ENCODE measurements at places on chromosomes 5 and 9.

- DNase-seq: no peak
These were observed 1.8 kb downstream of the SMC5 start for GRCh38 chr9:70260606-70261005.

DNA sequence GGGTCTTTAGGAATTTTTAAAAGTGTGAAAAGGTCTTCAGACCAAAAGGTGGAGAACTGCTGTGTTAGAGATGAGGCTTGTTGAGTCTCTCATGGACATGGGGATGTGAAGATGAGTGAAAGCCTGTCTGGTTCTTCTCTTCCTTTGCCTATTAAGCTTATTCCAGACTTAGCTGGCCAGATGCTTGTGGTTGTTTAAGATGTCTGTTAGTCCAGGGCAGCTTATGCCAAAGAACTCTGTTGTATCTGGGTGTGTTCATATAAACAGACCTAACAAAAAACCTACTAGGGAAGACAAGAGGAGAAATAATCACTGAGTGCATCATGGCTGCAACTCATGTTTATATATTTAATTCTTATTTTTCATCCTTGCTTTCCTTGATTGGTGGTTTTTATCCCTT, 57.5 kb upstream of the NCS1 start:
- DNase-seq: no peak

- DNase-seq: no peak
These were observed 50.4 kb upstream of the ZSWIM6 start for GRCh38 chr5:61281686-61282085.

DNA sequence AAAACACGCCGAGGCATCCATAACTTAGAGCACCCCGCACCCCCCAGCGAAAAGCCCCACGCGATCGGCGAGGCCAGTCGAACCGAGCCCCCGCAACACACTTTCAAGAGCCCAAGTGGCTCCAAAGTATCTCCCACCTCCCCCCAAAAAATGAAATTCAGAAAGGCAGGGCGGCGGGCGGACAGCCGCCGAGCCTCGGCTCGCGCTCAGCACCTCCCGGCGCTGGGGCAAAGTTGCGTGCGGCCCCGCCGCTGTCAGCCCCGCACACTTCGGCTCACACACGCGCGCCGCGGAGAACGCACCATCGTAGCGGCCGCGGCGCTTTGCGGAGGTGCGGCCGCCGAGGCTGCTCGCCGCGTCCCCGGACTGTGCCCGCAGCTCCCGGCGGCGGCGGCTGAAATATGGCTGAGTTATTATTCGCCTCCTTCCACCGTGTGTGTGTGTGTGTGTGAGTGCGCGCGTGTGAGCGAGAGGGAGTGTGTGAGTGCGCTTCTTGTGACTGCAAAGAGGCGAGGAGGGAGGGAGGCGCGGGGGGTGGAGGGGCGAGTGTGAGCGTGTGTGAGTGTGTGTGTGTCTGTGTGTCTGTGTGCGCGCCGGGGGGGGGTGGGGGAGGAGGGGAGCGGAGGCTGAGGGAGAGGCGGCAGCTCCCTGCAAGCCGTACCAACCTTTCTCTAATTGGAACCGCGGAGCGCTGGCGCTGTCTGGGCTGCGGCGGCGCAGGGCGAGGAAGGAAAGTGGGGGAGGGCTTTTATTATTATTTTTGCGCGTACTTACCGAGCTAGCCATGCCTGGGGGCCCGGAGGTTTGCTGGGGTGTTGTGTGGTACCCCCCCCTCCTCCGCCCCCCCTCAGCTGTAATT, 599 bp downstream of the MLLT3 start:
- peak; percentile 92 for DNase-seq

DNA sequence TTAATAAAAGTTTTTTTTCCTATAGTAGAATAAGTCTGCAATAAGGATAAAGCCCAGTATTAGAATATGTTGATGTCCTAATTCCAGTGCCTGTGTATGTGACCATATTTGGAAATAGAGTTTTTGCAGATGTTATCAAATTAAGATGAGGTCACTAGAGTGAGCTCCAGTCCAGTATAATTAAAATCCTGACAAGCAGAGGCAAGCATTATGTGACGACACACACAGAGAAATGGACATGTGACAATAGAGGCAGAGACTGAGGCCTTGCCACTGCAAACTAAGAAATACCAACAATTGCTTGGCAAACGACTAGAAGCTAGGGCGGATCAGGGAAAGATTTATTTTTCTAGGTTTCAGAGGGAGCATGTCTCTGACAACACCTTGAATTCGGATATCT, 216.4 kb upstream of the CYLC2 start:
- no peak for DNase-seq

GRCh38 chr9:94758031-94758430, 31.5 kb downstream of the AOPEP start:
- DNase-seq: no peak

DNA sequence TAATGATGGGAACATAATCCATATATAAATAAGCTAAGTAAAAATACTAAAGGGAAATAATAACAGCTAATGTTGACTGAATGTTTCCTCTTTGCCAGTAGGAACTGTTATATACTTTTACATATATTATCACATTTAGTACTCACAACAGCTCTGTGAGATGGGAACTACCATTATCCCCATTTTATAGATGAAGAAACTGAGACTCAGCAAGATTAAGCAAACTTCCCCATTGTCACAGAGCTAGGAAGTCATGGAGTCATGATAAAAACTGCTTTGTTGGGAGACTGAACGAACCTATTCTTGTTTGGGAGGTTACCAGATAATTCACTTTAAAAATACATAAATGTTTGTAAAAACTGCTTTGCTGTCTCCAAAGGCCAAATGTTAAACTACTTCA, 23.4 kb downstream of the WNT8A start:
- no peak for DNase-seq

- no peak for DNase-seq
These were observed 122.7 kb upstream of the APC start for GRCh38 chr5:112614986-112615385.

GRCh38 chr5:69271376-69271775, 36.7 kb downstream of the CDK7 start:
- DNase-seq: no peak

- peak; percentile 48 for DNase-seq
These were observed 4.6 kb downstream of the NMRK1 start for GRCh38 chr9:75083188-75083970.

- no peak for DNase-seq
These were observed 116.7 kb upstream of the NEK6 start for GRCh38 chr9:124140941-124141568.

DNA sequence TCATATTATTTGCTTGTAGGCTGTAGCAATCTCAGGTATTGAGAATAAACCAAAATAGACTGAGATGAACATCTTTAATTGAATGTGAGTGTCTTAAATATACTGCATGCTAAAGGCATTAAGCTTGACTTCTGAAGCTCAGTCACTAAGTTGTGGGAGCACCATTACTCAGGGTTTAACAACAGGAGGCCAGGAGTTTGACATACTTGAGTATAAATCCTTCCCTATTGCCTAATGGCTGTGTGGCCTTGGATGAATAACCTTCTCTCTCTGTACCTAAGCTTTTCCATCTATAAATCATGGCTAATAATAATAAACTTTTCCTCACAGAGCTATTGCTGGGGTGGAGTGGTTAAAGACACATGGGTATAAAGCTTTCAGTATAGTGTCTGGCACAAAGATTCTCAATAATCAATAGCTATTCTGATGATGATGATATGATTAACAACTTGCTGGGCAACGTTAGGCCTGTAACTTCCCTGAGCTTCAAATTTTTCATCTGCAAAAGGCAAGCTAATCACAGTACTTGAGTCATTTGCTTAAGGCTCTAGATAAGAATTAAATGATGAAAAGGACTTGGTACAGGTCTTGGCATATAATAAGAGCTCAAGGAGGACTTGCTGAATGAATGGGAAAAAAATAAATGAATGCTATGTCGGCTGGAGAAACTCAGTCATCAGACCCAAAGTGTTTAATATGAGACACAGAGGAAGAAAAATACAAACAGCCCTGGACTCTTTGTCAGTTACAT, 174.0 kb upstream of the IL12B start:
- DNase-seq: no peak

DNA sequence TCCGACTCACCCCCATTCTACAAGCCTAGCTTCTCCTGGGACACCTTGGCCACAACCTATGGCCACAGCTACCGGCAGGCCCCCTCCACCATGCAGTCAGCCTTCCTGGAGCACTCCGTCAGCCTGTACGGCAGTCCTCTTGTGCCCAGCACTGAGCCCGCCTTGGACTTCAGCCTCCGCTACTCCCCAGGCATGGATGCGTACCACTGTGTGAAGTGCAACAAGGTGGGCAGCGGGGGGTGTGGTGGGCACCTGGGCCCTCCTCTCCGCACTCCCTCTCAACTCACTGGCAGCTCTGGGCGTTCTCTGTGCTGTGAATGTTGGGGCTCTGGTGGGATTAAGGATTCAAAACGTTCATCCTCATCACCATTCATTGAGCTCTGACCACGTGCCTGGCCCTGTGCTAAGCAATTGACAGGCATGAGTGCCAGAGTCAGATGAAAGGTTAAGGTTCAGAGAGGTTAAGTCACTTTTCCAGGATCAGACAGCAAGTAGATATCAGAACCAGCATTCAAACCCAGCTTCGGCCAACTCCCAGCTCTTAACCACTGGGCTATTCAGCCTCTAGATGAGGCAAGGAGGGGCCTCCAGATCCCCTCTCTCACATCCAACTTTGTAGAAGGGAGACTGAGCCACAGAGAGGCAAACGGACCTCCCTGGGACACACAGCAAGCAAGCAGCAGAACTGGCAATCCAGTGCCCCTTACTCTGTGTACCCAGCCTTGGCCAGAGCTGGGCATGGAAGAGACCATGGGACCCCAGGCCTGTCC, 9.9 kb downstream of the GFI1B start:
- no peak for DNase-seq

- no peak for DNase-seq
These were observed 5.3 kb upstream of the SLC25A48 start for GRCh38 chr5:135829179-135829578.

GRCh38 chr9:89999176-89999533, 394.3 kb downstream of the GADD45G start:
- DNase-seq: no peak

DNA sequence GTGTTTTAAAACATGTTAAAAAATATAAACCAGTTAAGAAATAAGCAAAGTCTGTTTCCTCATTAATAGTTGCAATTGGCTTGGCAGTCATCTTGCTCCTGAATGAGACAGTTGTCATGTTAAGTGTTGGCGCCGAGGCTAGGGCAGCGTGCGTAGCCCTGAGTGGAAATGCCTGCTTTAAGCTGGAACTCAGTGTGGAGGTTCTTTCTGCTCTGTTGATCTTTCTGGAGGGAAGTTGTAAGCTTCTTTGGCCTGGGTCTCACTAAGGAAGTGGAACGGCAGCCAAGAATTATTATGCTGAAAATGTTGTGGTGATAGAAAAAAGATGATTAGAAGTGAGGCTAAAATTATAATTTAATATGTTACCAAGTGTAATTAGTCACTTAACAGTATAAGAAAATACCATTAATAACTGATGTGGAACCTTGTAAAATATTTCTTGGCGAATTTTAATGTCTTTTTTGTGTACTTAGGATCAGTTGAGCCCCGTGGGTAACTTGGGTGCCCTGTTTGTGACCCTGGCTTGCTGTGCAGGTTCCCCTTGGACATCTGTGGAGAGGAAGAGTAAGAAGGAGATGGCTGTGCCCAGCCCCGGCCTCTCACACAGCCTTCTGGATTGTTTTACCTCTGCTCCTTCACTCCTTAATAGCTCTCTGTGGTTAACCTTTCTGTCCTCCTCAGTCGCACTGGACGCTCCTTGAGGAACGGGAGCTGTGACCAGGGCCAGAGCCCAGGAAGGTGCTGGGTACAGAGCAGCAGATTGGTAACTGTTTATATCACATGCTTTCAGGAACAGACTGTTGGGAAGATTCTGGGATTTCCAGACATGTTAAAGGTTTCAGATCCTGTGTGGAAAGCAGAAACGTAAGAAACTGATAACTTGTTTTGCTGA, 31.0 kb downstream of the PCBD2 start:
- DNase-seq: no peak

DNA sequence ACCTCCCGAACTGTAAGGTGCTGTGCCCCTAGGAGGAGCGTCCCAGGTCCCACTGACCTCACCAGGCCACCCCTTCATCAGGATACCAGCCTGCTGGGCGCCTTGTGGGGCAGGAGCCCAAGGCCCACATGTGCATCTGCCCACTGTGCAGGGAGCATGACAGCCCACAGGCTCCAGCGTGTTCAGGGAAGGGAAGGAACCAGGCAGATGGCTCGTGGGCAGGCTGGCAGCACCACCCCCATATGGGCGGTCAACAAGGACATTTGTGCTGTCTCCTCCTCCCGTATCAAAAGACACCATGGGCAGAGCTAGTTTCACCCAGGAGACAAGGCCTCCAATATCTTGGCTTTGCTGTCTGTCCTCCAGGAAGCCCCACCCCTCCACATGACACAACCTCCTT, 85.5 kb upstream of the PPP1R26 start:
- no peak for DNase-seq

DNA sequence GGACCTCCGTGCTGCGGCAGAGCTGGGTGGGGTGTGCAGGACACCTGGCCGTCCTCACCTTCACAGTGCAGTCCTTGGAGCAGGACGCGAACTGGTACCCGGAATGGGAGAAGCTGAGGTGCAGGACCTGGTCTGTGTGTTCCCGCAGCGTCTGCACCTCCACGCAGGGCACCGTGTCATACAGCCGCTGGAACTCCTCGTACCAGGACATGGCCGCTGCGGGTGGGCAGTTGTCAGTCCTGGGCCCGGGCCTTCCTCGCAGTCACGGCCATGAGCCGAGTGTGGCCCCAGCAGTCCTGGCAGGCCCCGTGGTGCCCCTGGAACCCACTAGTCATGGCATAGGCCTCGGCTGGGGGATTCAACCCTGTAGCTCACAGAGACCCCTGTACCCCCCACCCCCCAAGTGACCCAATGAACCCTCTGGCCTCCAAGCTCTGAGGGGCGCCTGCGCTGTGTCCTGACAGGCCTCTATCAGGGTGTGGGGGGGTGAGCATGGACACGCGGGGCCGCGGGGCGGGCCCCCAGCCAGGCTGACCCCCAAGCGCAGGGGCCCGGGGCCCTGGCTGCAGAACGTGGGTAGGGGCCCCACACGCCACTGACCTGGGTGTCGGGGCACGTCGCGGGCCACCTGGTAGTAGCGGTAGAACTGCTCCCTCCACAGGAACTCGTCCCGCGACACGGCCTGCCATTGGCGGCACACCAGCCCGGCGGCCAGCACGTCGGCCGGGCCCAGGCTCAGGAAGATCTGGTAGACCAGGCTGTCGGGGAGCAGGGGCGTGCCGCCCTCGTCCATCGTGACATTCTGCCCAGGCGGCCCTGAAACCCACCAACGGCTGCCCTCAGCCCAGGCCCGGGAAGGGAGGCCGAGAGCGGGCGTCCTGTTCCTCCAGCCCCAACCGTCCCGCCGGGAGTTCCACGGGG, 987 bp downstream of the FBXW5 start:
- DNase-seq: no peak

DNA sequence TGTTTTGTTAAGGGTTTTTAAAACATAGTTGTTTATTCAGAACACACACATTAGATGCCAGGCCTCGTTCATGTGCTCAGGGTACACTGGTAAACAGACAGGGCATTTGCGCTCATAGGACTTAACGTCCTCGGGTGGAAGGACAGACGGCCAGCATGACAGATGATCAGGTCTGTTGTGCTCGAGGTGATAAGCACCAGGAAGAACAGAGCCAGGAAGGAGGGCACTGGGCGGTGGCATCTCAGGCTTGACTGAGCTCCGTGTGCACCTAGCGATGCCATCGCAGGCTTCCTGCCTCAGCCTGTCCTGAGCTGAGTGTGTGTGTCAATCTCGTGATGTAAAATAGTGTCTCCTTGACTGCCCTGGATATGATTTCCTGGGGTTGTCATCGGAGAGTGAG, 96.5 kb downstream of the EHMT1 start:
- DNase-seq: no peak
